Activated T-cell treated with anti-CD3 and anti-CD28 coated beads, Interleukin-2, amount 50 U/mL, for 72 hours (primary cell): ENCODE measurements at places on chromosomes 3 and 15. TPM values are rescaled to one million over a fixed set of nuclear protein-coding genes. Genes with fewer than 3 reads are reported as not detected.

The CD86 gene
- total RNA-seq = 2.4 TPM

GRCh38 chr3:37338500-37338899, 164.1 kb upstream of the LRRFIP2 start:
- no peaks in the 10 kb centered on the region for H3K27me3 ChIP-seq
- DNase-seq = no peak
- no peak overlapping the region for H3K4me3 ChIP-seq
- no peaks in the 10 kb centered on the region for H3K4me1 ChIP-seq

GRCh38 chr3:2523281-2523836, 424.7 kb downstream of the CNTN4 start:
- no peak for DNase-seq
- H3K27me3 ChIP-seq = no peaks in the 10 kb centered on the region
- no peaks in the 10 kb centered on the region for H3K36me3 ChIP-seq
- H3K4me3 ChIP-seq = no peak overlapping the region
- no peak overlapping the region for H3K27ac ChIP-seq
- no peaks in the 10 kb centered on the region for H3K4me1 ChIP-seq

DNA sequence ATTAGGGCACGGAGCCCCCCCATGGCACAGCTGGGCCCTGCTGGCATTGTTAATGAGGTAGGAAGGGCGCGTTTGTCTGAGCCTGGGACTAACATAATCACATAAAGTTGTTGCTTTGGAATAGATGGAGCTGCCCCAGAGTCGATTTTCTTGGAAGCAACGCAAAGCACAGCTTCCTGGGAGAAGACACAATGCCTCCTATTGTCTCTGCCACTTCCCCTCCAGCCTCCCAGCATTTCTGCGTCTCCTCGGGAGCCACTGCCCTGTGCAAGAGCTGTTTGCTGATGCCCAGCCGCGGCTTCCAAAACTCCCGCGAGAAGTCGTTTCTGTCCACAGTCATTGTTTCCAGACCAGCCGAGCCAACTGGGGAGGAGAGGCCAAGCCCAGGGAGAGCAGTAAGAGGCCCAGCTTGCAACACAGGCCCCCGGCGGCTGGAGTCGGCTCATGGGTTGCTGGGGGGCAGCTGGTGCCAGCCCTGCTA, 18.1 kb upstream of the ALDH1A3 start:
- H3K36me3 ChIP-seq = no peaks in the 10 kb centered on the region
- DNase-seq = no peak
- no peak overlapping the region for H3K4me3 ChIP-seq

DNA sequence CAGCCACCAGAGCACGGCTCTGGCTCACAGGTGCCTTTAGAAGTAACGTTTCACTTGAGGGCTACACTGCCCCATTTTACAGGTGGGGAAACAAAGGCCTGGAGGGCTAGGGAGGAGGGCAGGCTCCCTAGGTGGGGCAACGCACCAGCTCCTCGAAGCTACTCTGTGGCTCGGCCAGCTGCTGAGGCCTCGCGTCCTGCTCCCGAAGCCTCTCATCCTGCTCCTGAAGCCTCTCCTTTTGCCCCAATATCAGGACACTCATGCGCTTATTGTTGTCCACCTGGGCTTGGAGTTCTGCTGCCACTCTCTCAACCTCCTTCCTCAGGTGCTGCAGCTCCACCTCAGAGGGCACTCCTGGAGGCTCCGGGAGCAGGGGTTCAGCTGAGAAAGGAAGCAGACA, 28.2 kb upstream of the OR4F6 start:
- no peak overlapping the region for H3K4me3 ChIP-seq
- no peaks in the 10 kb centered on the region for H3K36me3 ChIP-seq
- peaks cover 5% of the 10 kb centered on the region for H3K27me3 ChIP-seq
- no peaks in the 10 kb centered on the region for H3K4me1 ChIP-seq
- no peak for DNase-seq
